ENCODE measurements at places on chromosomes 3 and 15. TPM values are rescaled to one million over a fixed set of nuclear protein-coding genes. Genes with fewer than 3 reads are reported as not detected.

NPAP1 gene
- total RNA-seq, result not detected

- DNase-seq, result peak; percentile 79
Measured at GRCh38 chr15:100111125-100112060, 230.4 kb downstream of the ADAMTS17 start.

DNA sequence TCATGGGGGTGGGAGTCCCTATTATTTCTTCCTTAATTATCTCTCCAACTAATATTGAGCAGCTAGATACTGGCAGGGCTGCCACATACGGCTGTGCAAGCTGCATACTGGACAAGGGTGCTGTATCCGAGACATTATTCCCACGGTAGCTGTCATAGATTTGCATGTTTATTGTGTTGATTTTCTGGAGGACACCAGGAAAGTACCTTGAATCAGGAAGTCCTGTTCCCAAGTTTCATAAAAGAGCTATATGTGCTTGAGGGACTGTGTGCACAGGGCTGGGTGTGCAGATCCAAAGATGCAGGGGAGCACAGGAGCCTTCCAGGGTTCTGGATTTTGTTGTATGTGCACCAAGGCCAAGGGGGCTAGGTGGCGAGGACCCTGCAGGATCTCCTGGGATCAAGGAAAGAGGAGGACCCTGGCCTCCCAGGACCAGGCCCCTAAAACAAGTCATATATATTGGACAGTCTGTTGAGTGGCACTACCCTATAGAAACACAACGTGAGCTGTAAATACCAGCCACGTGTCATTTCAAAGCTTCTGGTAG is 119.2 kb upstream of the ALDH1A3 start:
- DNase-seq, result peak; percentile 16

CLDND1 gene
- 216 TPM for total RNA-seq

- DNase-seq, result no peak
Measured at GRCh38 chr3:21238661-21239060, 512.3 kb downstream of the ZNF385D start.

- no peak for DNase-seq
Measured at GRCh38 chr15:69156736-69157381, 3.6 kb upstream of the GLCE start.

DNA sequence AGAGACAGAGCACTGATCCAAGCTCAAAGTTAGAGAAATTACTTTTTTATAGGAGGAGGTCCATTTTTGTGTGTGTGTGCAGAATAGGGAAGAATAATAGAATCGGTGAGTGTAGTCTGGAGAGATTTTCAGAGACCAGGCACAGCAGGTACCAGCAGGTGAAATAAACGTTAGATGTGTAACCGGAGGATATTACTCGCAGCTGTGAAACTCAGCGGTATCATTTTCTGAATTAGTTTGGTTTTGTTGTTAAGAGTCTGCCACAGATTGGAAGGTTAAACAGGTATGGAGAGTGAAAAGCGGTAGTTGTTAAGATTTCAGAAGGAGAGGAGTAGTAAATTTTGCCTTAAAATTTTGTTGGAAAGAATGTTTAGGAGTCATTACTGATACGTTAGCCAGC is 69.9 kb downstream of the RGMA start:
- no peak for DNase-seq

DNA sequence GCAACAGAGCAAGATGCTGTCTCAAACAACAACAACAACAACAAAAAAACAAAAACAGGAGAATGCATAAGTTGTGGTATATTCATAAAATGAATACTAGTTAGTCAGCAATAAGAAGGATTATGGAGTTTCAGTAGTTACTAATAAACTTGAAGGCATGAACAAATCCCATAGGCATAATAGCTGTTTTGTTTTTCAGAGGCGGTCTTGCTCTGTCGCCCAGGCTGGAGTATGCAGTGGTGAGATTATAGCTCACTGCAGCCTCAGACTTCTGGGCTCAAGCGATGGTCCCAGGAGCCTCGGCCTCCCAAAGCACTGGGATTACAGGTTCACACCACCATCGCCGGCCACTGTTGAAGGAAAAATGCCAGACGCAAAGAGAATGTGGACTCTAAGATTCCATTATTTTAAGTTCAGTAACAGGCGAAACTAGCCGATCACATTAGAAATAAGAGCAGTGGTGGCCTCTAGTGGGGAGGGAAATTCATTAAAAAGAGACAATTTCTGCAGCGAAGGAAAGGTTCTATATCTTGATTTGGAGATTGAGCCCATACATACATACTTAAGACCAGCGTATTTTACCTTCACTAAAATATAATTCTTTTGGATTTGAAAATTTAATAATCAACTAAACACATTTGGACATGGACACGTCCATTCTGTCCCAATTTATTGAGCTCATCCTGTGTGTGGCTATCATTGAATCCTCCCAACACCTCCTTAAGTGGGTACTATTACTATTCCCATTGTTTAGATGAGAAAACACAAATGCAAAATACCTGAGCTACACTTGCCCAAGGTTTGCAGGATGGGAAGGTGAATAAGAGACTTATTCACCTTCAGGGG is 27.4 kb upstream of the HDAC11 start:
- peak; percentile 38 for DNase-seq

SPATA12 gene
- total RNA-seq, result not detected

DNA sequence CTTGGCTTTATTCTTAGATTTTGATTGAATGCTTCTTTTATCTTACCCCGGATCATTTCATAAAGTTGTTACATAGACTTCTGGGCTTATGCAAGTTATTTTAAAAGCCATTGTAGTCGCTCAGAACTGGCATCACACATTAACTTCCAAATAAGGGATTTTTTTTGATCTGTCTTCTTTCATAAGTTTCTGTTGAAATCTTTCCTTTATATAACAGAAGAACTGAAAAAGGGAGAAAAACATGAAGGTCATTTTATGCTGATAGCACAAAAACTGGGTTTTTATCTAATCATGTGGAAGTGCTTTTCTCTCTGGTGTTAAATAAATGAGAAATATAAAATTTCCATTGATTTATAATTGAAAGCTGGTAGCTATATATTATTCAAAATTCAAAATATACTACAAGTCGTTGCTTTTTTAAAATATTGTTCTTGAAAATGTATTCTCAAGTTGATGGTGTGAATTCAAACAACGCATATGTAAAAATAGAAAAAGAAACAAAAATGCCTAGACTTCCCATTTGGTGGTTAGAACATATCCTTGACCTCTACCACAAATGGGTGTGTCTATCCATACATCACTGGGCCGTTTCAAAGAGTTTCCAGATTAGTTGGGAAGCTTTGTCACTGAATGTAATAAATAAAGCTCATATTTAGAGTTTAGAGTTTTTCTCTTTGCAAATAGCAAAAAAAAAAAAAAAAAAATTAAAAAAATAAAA is 258.3 kb upstream of the ZPLD1 start:
- no peak for DNase-seq

EXD1 gene
- total RNA-seq, result under 0.01 TPM

PLA2G4D gene
- total RNA-seq, result under 0.01 TPM

GRCh38 chr3:49017971-49018706 is at the start of gene DALRD3:
Gene DALRD3 (minus strand): TSS chr3:49018580. CDS start chr3:49018564, 16 bp downstream.
- DNase-seq, result peak; percentile 39

DNA sequence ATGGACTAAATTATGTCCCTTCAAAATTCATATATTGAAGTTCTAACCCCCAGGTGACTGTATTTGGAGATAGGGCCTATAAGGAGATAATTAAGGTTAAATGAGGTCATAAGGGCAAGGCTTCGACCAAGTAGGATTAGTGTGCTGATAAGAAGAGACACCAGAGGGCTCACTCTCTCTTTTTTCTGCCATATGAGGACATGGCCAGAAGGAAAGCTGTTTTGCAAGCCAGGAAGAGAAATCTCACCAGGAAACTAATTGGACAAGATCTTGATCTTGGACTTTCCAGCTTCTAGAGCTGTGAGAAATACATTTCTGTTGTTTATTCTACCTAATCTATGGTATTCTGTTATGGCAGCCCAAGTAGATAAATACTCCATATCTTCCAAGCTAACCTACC is 503.6 kb upstream of the NAALADL2 start:
- DNase-seq, result peak; percentile 45

OIP5 gene
- 0.38 TPM for total RNA-seq

GRCh38 chr15:64046421-64047153 is at the start of gene DAPK2:
Gene DAPK2 (minus strand): TSS chr15:64046485. CDS start chr15:64040261, 6,224 bp downstream.
- DNase-seq, result peak; percentile 25

GNAT1 gene
- 0.26 TPM for total RNA-seq

PRRT3 gene
- total RNA-seq, result 0.26 TPM

MYD88 gene
- 21.5 TPM for total RNA-seq

DNA sequence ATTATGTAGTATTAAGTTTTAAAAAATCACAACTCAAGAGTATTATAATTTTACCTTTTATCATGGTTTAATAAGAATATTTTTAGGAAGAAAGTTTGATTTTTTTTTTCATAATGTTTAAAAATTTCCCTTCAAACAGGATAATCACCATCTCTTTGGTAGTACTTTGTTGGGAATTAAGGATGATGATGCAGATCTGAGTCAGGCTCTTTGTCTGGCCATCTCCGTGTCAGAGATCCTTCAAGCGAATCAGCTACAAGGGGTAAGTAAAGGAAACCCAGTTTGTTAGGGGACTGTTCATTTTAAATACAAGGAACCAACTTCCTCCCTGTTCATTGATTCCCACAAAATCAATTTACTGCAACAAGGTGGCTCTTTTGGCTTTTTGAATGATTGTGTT is 36.8 kb upstream of the NIT2 start:
- peak; percentile 72 for DNase-seq

CEP70 gene
- 18.2 TPM for total RNA-seq

DNA sequence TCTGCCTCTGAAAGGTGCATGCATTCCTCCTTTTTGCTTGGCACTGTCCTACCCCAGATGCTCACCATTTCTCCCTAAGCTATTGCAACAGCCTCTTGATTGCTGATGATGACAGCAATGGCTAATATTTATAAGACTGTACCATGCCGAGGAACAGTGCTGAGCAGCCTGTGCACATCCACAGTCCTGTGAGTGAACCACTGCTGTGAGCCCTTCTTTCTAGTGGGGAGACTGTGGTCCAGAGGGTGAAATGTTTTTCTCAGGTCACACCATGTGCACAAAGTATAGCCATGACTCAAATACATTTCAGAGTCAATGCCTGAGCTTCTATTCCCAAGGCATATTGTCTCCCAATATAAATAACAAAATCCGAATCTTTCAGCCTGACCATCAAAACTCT is 231.2 kb upstream of the LRTM1 start:
- DNase-seq, result no peak

ATP13A5 gene
- total RNA-seq, result not detected

- DNase-seq, result peak; percentile 30
Measured at GRCh38 chr3:183210341-183210740, 42.7 kb upstream of the B3GNT5 start.

DNA sequence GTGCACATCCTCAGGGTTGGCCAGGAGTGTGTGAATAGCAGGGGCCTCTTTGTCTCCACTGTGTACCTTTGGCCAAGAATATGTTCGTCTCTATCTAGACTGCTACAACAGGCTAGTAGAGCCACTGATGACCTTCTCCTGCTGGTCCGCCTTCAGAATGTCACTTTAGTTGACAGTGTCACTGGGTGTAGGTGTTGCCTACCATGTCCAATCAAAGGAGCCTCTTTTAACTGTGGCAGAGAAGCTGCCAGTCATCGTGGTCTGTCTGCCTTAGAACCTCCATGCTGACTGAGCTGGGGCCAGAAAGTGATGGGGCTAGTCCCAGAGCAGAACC is 40.1 kb downstream of the OXSR1 start:
- DNase-seq, result no peak

DNA sequence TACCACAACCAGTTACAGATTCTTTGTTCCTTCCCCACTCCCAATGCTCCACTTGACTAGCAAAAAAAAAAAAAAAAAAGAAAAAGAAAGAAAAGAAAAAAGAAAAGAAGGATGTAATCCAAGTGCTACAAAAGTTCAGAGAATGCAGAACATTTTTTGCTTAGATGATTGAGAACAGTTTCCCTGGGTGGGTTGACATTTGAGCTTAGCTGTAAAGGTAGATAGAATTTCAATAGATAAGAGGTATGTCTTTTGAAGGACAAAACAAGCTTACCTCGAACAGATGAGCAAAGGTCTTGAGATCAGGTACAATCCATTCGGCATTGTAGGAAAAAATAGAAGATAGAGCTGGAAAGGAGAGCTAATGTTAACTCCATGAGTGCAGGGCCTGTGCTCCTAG is 344.6 kb upstream of the NECTIN3 start:
- DNase-seq, result no peak

- no peak for DNase-seq
Measured at GRCh38 chr15:39165020-39165706, 415.7 kb upstream of the THBS1 start.

- no peak for DNase-seq
Measured at GRCh38 chr3:196049653-196050052, 32.2 kb downstream of the TFRC start.

GPR160 gene
- 2.0 TPM for total RNA-seq

- no peak for DNase-seq
Measured at GRCh38 chr15:38242055-38242454, 10.6 kb upstream of the SPRED1 start.

- DNase-seq, result no peak
Measured at GRCh38 chr3:88046766-88047165, 12.0 kb downstream of the CGGBP1 start.

GRCh38 chr15:53564647-53565046 is 194.8 kb downstream of the WDR72 start:
- DNase-seq, result no peak

- no peak for DNase-seq
Measured at GRCh38 chr3:5029715-5030114, 50.5 kb downstream of the BHLHE40 start.

GRCh38 chr15:72515591-72516389 is 41.7 kb downstream of the ARIH1 start:
- no peak for DNase-seq

DNA sequence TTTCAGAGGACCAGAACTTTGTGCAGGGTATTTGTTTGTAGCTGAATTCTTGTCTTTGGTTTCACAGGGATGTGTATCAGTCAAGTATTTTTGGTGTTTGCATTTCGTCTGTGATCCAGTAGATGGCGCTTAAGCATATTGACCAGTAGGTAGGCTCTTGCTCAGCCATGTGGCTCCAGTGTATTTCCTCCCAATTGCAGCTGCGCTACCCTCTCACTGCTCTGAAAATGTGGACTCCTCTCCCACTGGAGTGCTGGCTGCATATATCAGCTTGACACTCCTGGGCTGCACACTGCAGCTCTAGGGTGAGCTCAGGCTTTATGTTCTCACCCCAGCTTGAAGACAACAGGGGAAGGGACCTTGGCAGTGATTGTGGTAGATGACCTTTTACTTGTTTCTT is 1264.3 kb upstream of the ALCAM start:
- DNase-seq, result peak; percentile 52

MITF gene
- total RNA-seq, result 2.3 TPM

TEX264 gene
- total RNA-seq, result 36.1 TPM

DNA sequence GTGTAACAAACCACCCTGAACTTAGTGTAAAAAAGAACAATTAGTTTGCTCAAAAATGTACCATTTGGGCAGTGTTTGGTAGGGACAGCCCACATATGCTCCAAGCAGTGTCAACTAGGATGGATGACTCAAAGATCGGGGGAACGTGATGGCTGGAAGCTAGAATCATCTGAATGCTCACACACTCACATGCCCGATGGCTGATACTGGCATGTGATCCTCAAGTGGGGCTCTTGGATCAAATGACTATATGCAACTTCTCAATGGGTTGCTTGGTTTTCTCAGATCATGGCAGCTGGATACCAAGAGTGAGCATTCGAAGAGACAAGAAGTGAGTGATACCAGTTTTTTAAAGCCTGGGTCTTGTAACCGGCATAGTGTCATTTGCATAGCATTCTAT is 335.9 kb upstream of the KCNMB2 start:
- no peak for DNase-seq

TM4SF4 gene
- not detected for total RNA-seq

- no peak for DNase-seq
Measured at GRCh38 chr3:126274735-126275619, 82.2 kb downstream of the KLF15 start.

XRN1 gene
- 31.6 TPM for total RNA-seq

GRCh38 chr15:26891448-26892181 is 24.8 kb downstream of the GABRA5 start:
- peak; percentile 54 for DNase-seq

All from bronchial epithelial cell (primary cell).